ENCODE measurements at places on chromosomes 7 and 10. TPM values are rescaled to one million over a fixed set of nuclear protein-coding genes. Genes with fewer than 3 reads are reported as not detected.

Gene IRF5
- 11.5 TPM for total RNA-seq

Gene NRCAM
- not detected for total RNA-seq

Gene SPAG6
- total RNA-seq: not detected

GRCh38 chr10:72794260-72794659, 99.3 kb upstream of the OIT3 start:
- DNase-seq: no peak

DNA sequence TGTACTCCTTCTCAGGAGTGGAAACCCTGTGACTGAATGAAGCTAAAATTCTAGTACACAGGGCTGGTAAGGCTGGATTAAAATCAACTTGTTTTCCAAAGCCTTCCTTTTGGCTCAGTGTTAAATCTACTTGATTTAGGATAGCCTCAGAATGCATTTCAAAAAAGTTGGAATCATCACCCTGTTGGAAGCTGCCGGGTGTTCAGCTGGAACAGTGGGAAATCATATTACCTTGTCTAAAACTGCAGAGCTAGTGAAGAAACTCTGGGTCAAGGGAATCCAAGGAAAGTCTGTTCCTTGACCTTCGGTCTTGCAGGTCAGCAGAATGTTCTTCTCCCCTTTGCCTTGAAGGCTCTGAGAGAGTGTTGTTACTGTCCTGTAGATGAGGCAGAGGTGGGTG, 252.1 kb upstream of the INHBA start:
- DNase-seq: no peak

All from Karpas-422 (cell line).